T47D (cell line): ENCODE measurements at places on chromosomes 2 and 18.

DNA sequence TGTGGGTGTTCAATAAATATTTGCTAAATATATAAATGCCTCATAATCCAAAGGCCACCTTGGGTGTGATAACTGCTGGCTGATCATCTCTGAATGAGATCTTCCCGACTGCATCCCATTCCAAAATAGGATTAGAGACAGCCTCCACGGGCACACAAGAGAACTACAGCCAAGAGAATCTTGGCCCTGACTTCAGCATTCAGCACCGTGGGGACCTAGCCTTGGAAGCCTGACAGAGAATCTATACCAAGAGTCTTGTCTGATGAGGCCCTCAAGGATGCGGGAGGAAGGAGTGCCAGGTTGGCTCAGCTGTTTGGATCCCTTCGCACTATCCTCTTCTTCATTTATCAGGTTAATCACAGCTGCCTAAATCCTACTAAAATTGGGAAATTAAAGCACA, 85.8 kb downstream of the RBM43 start:
- no peak for DNase-seq

DNA sequence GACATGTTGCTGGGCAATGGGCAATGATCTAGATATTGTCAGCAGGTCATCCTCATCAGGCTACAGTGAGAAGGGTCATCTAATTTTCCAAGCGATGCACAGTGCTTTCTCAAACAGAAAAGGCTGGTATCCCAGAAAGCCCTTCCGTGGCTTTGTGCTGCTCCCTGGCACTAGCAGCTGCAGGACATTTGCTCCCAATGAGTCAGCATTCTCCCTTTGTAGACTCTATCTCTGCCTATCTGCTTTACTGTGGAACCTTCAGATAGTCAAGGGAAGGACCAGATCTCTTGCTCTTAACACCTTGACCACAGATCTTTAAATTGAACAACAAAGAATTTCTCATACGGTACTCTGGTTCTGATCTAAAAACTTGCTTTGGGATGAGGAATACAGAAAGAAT, 101.4 kb downstream of the CDH2 start:
- no peak for DNase-seq

- DNase-seq, result no peak
These were observed 35.2 kb downstream of the ST3GAL5 start for GRCh38 chr2:85853499-85854165.

DNA sequence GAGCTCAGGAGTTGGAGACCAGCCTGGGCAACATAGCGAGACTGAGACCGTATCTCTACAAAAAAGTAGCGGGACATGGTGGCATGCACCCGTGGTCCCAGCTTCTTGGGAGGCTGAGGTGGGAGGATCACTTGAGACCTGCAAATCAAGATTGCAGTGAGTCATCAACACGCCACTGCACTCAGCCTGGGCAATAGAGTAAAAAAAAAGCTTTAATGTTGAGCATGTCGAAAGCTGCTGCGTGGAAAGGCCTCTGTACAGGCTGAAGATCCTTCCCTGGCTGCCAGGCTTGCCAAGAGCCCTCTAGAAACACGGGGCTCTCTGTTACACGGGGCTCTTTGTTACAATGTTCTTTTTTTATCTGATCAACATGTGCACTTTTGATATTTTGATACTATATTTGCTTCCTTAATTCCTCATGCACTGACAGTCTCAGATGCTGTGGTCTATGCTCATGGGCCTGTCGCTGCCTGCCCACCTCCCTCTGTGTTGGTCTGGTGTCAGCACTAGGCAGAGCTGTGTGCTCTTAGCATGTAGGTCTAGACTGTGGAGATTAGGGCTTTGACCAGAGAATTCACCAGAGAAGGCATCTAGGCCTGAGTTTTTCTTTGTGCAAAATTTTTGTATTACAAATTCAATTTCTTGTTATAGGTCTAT, 18.7 kb downstream of the CLK1 start:
- DNase-seq, result no peak

- DNase-seq, result no peak
These were observed 244.9 kb upstream of the ZSWIM2 start for GRCh38 chr2:187093771-187094412.

GRCh38 chr18:76075777-76076176, 419.3 kb downstream of the ZNF516 start:
- no peak for DNase-seq

DNA sequence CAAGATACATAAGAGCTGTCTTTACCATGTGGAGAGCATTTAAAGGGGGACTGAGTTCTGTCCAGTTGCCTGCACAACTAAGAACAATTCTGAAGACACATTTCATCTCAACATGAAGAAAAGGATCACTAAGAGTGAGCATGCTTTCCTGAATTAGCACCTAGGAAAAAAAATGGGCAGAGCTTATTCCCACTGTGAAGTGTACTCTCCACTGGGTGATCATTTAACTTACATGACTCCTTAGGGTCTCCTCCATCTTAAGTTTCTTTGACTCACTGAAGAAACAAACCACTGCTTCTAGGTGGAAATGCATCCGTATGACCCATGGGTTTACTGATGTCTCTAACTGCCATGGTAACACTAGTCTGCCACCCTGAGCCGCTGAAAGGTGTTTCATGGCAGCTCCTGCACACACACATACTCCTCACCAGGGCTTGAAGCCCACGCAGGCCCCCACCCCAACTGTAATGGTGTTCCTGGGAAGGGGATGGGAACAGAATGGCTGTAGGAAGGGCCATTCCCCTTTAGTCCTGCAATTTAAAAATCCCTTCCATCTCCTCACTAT, 27.1 kb downstream of the HDLBP start:
- no peak for DNase-seq

DNA sequence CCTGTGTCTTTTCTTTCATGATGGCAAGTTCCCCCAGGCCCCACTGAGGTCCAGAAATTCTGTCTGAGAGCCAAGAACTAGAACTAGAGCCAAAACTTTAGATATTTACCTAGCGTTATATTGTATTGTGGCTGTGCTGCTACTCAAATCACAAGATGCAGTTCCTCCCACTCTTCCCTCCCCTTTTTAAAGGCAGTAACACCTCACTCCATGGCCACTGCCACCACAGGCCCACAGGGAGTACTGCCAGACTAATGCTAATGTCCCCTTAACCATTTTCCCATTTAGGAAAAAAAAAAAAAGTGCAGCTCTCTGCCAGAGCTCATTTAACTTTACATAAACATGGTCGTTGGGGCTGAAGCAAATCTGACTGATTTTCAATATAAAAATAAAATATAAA, 99.7 kb upstream of the KYNU start:
- no peak for DNase-seq

GRCh38 chr2:7180638-7181370, 263.6 kb downstream of the RNF144A start:
- no peak for DNase-seq

GRCh38 chr18:39527465-39527864, 1961.9 kb upstream of the CELF4 start:
- DNase-seq, result no peak
